Suprapubic skin (tissue), 4 donors: ENCODE measurements at places on chromosomes 1 and 21.

- no peak overlapping the region for H3K27ac ChIP-seq
- no peak for DNase-seq
- no peaks in the 10 kb centered on the region for H3K36me3 ChIP-seq
- H3K27me3 ChIP-seq = no peaks in the 10 kb centered on the region
Measured at GRCh38 chr1:87495147-87495546, 166.5 kb downstream of the LMO4 start.

- no peaks in the 10 kb centered on the region for H3K36me3 ChIP-seq
- no peaks in the 10 kb centered on the region for H3K27me3 ChIP-seq
- H3K4me1 ChIP-seq = peaks cover 70% of the 10 kb centered on the region
- H3K27ac ChIP-seq = no peak overlapping the region
- no peak overlapping the region for H3K4me3 ChIP-seq
Measured at GRCh38 chr1:23477359-23478144, 6.4 kb downstream of the ASAP3 start.

GRCh38 chr1:218642033-218642948 is 297.2 kb downstream of the TGFB2 start:
- no peak for DNase-seq
- H3K4me3 ChIP-seq = no peak overlapping the region
- no peaks in the 10 kb centered on the region for H3K36me3 ChIP-seq
- H3K27ac ChIP-seq = peak overlapping the region; percentile 1
- H3K4me1 ChIP-seq = no peaks in the 10 kb centered on the region

- no peak for DNase-seq
- H3K27ac ChIP-seq = no peak overlapping the region
- no peaks in the 10 kb centered on the region for H3K4me1 ChIP-seq
Measured at GRCh38 chr1:237098541-237098940, 56.6 kb downstream of the RYR2 start.
